ENCODE measurements at places on chromosomes 1 and 21.

DNA sequence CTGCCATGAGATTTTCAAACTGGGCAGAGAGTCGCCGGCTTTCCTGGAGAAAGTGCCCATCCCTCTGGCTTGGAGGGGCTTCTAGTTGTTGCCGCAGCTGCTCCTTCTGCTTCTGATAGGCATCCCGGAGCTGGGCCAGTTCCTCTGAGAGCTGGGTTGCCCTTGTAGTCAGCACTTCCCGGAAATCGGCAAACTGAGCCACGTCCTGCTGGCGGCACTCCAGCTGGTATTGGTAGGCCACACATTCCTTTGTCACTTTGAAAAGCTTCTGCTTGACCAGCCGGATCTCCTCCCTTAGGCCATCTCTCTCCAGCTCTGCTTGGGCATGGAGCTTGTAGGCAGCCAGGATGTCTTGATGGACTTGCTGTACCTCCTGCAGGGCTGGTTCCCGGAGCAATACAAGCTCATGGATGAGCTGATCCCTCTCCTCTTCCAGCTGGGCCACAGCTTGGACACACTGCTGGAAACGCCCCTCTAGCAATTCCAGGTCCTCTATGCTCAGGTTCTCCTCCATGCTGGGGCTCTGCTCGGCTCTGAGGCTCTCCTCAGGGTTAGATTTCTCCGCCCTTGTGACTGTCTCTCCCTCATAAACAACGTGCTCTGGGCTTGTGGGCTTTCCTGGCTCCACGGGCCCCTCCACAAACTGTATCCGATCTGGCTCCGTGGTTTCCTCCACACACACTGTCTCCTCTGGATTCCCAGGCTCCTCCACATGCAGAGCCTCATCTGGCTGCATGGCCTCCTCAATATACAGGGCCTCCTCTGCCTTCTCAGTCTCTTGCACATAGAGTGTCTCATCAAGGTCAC, 7.3 kb downstream of the SYNC start:
- DNase-seq: no peak

GRCh38 chr1:48547561-48548220, 75.7 kb upstream of the SPATA6 start:
- DNase-seq: no peak

DNA sequence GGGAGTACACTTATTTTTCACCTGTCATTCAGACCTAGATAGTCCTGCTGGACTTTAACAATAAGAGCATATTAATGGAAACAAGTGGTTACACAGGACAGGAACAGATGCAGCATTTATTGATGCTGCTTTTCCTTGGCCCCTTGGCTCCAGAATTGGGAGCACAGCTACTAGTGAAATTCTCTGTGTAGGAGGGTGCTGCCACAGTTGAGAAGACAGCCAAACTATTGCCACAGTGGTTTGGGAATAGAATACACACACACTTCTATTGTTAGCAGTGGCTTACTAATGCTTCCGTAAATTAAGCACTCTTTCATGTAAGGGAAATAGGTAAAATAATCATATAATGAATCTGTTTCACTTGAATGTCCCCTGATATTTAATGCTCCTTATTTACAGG, 105.3 kb upstream of the TENT5C start:
- DNase-seq: no peak

GRCh38 chr1:207040181-207040533, 7.6 kb upstream of the C1orf116 start:
- DNase-seq: no peak

DNA sequence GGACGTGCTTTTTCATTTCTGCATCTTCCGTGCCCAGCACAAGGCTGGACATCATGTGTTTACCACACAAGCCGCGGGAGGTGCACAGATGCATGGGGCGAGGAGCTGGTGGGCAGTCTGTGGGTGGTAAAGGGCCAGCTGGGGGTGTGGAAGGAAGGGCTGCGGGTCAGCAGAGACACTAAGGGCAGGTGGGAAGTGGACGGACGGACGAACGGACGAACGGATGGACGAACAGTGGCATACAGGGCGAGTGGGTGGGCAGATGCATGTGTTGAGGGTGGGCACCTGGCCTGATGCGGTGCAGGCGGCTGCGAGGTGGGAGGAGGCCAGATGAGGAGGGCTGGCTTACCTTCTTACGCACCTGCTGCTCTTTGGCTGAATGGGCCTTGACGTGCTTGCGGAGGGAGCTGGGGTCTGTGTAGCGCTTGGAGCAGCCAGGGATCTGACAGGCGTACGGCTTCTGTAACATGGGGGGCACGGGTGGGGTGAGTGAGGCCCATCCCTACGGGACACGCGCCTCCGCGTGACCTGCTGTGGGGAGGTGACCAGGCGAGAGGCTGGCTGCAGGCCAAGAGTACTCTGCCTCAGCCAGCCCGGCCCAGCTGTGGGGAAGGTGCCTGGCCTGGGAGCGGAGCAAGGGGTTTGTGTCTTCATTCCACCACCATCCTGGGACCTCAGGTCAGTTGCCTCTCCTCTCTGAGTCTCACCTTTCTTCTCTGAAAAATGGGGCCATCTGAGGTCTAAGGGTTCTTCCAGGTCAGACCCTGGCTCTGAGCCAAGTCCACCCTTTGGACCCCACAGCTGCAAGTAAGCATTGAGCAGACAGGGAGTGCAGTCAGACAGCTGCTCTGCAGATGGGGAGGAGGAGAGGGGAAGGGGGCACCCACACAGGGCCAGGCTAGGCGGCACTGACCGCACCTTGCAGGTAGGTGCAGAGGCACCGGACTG, 65.5 kb downstream of the DMRTB1 start:
- DNase-seq: no peak

GRCh38 chr1:109379907-109380306, 17.8 kb downstream of the SORT1 start:
- DNase-seq: no peak

GRCh38 chr1:9145021-9145668, 16.2 kb upstream of the GPR157 start:
- DNase-seq: no peak

- no peak for DNase-seq
Measured at GRCh38 chr1:240854367-240854766, 242.4 kb upstream of the GREM2 start.

GRCh38 chr1:183097438-183098051, 74.3 kb downstream of the LAMC1 start:
- no peak for DNase-seq

DNA sequence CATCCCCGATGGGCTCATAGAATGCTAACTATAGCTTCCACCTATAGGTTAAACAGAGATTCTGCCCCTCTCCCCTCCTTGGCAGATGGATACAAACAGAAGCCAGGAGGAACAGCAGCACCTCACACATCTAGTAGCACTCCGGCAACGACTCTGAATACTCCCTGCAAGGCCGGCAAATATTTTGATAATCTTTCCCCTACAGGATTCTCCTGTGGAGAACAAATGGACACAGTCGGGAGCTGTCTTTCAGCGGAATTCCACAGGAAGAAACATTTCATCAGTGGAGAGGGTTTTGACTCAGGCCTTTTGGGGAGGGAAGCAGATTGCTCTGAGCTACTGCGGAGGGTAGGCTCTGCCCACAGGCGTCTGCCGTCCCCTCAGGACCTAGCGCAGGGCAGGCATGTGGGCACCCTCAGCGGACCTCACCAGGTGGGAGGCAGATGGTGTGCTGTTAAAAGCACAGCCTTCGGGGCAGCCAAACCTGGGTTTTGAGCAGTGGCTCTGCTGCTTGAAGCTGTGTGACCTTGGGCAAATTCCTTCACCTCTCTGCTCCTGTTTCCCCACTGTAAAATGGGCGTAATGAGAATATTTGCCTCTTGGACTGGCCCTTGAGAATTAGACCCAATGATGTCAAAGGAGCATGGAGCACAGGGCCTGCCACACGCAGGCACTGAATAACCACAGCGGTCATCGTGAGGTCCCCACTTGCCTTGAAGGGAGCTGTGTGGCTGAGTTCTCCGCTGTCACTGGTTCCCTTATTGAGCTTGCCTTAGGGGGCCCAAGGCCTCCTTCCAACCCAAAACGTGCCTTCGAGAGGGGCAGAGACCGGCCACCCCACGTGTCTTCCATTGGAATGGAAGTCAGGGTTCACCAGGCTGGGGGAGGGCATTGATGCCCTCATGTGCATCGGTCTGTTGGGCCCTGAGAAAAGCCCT, 19.2 kb upstream of the BCAR3 start:
- no peak for DNase-seq

DNA sequence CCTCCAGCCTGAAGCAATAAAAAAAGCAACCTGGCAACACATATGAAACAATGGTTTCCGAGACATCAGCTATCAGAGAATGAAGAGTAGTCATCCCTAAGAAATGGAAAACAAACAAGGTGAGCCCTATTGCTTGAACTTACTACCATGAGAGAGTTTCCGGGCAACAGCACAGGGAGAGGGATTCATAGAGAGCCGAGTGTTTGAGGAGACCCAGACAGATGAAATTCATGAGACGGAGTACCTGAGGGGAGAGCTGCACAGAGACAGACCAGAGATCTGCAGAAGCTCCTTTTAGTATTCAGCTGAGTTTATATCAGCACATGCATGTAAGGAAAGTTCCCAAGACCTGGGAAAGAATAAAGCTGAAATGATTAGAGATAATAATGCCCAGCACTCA, 19.8 kb downstream of the CRB1 start:
- no peak for DNase-seq

DNA sequence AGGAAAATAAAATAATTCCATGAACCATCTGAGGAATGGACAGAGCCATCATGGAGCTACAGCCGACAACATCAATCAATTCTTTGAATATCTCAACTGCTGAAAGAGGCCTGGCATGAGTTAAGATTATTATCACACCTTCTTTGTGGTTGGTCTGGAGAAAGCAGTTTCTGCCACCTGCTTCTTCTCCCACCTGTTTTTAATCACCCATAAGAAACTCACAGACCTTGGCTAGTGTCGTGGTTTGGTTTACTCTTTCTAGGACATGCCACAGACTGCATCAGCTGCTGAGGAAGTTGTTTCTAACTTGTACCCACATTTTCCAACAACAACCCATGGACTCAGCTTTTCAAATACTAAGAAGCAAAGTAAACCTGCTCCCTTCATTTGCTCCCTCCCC, 65.6 kb downstream of the NTPCR start:
- no peak for DNase-seq

DNA sequence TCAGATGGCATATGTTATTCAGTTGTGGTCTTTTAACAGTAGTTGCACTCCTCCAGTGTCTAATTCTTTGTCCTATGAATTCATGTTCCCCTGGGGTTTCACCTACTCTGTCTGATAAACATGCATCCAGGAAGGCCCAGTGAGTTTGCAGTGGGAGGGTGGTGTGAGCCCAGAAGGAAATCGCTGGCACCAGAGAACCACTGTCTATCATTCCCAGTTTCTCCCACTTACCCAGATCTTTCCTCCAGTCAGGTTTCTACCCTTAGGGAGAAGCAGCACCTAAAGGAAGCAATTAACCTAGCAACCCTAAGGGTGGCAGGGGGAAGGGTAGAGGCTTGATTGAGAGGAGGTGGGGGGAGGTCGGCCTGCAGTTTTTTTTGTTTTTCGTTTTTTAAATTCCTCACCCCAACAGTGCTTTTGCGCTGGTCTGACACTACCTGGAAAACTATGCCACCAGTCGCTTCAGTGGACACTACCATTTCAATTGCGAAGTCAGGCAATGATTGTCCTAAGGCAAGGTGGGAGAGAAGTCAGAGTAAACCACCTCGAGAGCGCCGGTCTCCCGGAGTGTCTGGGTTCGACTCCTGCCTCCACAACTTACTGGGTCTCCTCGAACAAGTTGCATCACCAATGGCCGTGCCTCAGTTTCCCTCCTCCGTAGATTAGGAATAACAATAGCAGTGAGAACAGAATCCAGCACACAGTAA, 766 bp upstream of the SLC44A3 start:
- no peak for DNase-seq

- DNase-seq: no peak
Measured at GRCh38 chr21:38878379-38879179, 72.8 kb downstream of the ETS2 start.

DNA sequence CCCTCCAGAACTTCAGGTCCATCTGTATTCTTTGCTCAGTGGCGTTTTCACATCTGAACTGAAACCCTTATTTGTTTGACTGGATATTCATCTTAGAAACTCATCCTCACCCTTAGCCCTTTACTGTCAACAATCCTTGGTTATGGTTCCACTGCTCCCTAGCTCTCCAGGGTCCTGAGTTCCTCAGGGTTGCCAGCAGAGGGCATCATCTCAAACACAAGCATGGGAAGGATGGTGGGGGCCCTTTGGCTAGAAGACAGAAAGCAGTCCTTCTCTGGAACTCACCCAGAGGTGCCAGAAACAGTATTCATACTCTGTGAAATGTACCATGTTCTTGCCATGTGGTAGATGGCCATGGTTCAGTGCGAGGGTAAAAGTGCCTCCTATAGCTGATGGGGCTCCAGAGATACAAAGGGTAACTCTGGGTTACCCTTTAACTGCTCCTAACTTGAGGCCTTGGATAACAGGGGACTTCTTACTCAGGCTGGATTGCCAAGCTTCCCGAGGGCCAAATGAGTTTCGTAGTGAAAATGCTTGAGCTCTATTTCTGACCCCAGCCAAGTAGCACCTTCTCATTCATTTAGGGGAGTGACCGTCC, 11.3 kb downstream of the NCSTN start:
- no peak for DNase-seq

DNA sequence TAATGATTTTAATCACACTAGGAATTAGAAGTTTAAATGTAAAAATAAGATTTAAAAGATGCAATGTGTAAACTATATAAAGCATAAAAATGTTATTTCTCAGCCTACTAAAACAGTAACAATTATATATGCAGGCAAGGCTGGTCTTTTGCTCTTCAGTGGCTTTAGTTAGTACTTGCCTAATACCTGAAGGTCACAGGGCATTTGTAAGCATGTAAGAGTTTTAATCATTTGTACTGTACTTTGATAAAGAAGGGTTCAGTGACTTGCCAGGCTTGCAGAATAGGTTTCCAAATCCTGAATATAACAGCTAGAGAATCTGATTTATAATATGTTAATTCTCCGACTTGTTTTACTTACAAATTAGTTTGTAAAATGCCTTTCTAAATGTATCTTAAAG, 256.5 kb downstream of the GPR52 start:
- DNase-seq: no peak

DNA sequence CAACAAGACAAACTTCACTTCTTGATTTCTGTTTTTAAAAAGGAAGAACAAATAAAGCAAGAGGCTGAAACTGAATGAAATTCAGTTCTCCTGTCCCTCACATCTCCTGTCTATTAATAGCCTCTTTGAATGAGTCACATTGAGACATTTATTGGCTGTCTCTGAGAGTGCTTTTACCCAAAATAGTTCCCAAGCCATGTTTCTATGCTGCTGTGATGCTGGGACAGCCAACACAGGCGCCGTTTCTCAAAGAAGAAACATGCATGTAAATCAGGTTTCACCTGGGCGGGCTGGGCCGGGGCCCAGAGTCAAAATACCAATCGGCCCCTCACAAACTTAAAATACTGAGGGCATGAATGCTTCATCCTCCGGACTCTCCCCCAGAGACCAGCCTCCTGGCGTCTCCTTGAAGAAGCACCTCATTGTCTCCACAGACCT, 105.2 kb downstream of the EDEM3 start:
- DNase-seq: no peak

- no peak for DNase-seq
Measured at GRCh38 chr1:219963432-219963831, 35.1 kb upstream of the SLC30A10 start.
